T-helper 1 cell (primary cell): ENCODE measurements at places on chromosomes 4 and X.

- no peak for DNase-seq
Observed at GRCh38 chr4:28784188-28784587, 1923.5 kb downstream of the STIM2 start.

- DNase-seq, result no peak
Observed at GRCh38 chrX:135737366-135738071, 24.1 kb downstream of the CT45A1 start.

DNA sequence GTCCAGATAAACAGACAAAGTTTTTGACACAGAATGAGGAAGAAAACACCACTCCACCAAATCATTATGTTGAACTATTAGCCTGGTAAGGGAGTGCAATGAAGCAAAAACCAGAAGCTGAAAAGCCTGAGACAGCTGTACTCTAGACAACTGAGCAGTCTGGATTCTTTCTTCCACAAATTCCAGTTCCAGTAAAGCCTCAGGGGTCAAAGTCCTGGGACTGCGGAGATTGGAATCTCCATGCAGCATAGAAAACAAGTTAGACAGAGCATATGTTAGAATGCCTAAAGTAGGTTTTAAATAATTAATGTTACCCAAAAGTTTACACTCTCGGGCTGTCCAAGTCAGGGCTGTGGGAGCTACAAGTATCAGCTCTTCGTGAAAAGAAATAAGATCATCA is 263.2 kb downstream of the TECRL start:
- DNase-seq, result no peak

DNA sequence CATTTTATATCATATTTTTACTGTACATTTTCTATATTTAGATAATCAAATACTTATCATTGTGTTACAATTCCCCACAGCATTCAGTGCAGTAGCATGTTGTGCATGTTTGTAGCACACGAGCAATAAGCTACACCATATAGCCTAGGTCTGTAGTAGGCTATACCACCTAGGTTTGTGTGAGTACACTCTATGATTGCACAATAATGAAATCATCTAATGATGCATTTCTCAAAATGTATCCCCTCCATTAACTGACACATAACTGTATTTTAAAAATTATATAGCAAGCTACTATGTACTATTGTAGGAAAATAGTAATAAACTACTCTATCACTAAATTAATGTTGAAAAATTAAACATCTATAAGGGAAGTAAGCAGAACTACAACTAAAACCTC is 518.4 kb upstream of the PABPC4L start:
- no peak for DNase-seq

GRCh38 chr4:152860046-152860445 is 76.1 kb upstream of the FHDC1 start:
- DNase-seq, result no peak

DNA sequence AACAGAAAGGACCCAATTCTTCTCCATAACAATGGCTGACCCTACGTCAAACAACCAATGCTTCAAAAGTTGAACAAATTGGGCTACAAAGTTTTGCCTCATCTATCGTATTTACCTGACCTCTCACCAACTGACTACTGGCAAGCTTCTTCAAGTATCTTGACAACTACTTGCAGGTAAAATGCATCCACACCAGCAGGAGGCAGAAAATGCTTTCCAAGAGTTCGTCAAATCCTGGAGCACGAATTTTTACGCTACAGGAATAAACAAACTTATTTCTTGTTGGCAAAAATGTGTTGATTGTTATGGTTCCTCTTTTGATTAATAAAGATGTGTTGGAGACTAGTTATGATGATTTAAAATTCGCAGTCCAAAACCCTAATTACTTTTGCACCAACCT is 6.7 kb upstream of the GAB1 start:
- no peak for DNase-seq
